BE2C (cell line): ENCODE measurements at places on chromosomes 1 and 21.

GRCh38 chr21:35491114-35491513 is 442.0 kb upstream of the RUNX1 start:
- DNase-seq, result no peak

- DNase-seq, result no peak
These were observed 31.5 kb downstream of the TNFSF4 start for GRCh38 chr1:173175514-173176145.

DNA sequence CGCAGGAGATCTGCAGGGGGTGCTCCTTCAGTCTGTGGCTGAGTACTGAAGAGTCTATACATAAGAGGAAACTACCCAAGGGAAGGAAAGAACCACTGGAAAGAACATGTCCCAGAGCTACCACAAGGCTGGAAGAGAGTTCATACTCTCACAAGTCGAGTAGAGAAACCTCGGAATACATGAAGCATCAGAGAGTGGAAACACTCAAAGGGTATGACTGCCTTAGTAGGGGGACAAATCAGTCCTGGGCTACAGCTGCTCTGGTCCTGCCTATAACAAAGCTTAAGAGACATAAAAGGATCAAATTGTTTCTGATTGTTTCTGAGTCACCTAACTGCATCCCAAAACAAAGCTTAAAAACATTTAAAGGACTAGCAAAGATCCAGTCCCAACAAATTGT is 27.4 kb downstream of the TMEM50B start:
- DNase-seq, result no peak

DNA sequence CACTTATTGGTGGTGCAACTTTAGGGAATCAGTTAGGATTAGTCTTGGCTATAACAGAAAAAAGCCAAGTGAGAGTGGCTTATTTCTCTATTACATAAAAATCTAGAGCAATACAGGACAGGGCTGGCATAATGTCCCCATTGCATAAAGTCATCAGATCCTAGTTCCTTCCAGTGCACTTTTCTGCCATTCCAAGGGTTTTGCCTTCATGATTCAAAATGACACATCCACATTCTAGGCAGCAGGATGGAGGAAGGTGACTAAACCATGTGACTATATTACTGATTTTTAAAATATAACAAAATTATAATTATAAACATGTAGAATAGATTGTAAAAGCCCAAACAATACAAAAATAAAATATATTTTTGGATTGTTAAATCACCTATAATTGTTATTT is 18.8 kb downstream of the JUN start:
- DNase-seq, result no peak

GRCh38 chr21:45644041-45644906 is 749 bp downstream of the PCBP3 start:
- peak; percentile 53 for DNase-seq

GRCh38 chr1:179441501-179441900 is 75.7 kb downstream of the AXDND1 start:
- no peak for DNase-seq

DNA sequence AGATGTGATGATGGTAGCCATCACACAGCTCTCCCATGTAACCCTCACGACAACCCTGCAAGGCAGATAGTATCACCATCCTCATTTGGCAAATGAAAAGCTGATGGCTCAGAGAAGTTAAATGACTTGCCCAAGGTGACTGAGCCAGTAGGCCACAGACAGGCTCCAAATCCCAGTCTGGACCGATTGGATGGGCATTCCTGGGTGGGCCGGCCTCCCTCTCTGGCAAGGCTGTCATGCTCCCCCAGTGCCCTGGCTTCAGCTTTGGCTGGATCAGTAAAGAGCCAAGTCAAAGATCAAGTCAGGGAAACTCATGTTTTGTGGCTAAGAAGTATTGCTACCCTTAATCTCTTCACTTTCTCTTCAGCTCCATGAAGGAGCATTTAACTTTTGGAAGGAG is 41.2 kb downstream of the CDCP2 start:
- no peak for DNase-seq

DNA sequence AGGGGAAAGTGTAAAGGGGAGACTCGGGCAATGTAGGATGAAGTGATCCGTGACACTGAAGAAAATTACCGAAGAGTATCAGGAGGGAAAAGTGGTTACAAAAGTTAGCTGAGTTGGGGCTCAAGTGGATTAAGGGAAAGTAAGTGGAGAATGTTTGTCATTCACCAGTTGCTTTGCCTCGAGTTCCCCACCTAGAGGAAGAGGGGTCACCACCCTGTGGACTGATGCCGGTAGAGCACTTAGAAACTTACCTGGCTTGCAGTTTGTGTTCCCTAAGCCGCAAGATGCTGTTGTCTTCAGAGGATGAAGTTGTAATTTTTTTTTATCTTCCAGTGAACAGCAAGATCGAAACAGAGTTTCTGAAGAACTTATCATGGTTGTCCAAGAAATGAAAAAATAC is 1.0 kb downstream of the PER3 start:
- no peak for DNase-seq

DNA sequence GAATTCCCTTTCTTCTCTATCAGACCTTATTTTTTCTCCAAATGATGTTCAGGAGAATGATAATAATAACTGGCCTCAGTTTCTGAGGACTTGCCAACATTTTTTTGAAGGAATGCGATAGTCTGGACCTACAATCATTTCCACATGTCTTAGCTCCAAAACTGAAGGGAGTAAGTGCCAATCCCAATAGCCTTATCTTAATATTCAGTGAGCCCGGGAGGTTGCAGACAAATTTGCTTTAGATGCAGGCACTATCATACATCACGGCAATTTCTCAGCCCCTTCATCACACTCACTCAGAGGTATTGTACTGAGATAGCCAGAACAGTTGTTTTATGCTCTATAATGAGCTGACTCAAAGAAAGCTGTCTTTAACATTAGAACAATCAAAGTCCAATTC is 796.9 kb downstream of the ADGRL2 start:
- no peak for DNase-seq

DNA sequence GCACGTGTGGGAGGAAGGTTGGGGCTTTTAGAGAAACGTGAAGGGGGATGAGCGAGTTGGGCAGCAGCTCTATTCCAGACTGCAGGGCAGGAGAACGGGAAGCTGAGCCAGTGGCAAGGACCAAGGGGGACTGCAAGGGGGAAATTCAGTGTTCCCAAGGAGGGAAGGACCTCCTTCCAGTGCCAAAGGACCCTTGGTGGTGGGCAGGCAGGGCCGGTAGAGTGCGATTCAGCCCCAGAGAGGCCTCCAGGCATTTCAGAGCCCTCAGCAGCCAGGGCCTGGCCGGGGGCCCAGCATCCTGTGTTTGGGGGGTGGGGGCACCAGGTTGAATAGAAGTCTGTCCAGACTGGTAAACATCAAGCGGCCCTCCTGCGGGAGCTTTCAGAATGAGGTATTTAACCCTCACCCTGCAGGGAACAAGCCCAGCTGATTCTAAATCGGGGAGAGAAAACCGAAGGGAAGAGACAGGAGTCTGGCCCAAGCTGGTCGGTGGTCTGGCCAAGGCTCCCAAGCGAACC is 2.3 kb downstream of the COL9A2 start:
- no peak for DNase-seq

GRCh38 chr1:85356130-85356529 is 79.7 kb upstream of the BCL10 start:
- no peak for DNase-seq

DNA sequence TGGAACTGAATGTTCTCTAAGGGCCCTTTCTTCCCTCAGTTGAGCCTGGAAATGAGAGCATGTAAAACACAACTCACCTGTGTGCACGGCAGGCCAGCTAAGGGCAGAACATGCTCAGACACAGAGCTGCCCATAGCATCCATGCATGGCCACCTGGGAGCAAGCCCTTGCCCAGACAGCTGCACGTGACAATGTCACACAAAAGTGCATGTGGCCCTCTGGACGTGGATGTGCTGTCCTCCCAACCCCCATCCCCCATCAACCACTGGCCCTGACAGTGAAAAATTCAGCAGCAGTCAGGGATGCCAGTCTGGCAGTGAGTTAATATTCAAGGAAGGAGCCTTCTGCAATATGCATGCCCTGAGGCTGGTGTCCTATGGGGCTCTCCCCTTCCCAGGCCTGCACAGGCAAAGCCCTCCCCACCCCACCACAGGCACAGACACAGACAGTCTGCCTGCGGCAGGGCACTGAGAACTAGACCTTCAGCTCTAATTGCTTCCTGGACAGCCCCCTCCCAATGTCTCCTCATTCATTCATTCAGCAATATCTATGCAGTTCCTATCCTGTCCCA is 14.6 kb upstream of the COL16A1 start:
- DNase-seq, result peak; percentile 73

- DNase-seq, result no peak
These were observed 64.0 kb upstream of the KIF1B start for GRCh38 chr1:10146391-10146790.
